Cardiac fibroblast (primary cell): ENCODE measurements at places on chromosomes 13 and 19.

DNA sequence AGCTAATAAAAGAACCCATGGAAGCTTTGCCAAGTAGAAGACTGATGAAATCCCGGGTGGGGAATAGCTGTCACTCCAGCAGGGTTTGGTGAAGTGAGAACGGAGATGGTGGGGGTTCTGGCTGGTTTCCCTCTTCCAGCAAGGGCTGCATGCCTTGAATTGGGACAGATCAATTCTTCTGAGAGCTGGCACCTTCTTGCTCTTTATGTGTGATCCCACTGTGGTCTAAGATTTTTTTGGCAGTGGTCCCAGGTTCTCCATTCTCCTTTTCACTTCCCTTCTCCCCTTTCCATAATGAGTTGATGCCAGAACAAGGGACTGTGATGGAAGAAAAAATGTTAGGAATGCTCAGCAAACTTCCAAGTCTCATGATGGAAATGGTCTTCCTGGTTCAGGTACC, 50.0 kb downstream of the TNFSF11 start:
- DNase-seq: no peak

DNA sequence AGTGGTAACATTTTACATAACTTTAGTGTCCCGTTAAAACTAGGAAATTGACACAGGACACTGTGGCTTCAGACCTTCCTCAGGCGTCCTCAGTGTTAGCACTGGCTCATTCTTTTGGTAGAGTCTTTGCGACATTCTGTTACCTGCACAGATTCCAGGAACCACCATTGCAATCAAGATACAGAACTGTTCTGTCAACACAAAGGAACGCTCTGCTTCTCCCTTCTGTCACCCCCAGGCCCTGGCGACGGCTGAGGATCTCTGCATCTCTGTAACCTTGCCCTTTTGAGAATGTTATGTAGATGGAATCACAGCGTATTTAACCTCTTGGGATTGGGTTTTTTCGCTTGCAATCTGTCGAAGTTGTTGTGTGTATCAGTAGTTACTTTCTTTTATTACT, 22.6 kb downstream of the KDM4B start:
- DNase-seq: no peak

GRCh38 chr13:19581675-19582074, 20.3 kb upstream of the TPTE2 start:
- no peak for DNase-seq

DNA sequence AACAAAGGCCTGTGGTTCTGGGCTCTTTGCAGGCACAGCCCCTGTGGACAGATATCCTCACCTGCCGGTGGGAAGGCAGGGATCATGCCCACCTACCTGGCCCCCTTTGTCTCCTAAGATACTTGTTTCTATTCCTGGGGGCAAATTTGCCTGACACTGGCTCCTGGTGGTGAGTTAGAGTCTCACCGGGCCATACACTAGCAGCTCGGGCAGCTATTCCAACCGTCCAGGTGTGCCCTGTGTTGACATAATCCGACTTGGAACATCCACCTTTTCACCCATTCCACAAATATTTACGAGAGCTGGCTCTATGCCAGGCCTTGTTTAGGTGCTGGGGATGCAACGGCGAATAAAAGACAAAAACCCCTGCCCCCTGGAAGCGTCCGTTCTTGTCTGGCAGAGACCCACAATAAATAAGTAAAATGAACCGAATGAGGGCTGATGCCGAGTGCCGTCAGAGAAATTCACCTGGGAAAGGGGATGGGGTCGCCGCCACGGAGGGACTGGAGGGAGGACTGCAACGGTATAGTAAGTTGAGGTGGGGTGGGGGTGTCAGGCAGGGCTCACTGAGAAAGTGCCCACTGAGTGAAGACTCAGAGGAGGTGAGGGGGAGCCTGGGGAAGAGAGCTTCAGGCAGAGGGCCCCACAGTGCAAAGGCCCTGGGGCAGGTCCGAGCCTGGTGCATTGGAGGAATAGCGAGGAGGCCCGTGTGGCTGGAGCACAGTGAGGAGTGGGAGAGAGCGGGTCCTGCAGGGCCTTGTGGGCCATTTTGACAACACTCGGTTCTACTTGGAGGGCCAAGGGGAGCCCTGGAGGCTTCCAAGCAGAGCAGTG, 43.2 kb upstream of the RANBP3 start:
- no peak for DNase-seq

DNA sequence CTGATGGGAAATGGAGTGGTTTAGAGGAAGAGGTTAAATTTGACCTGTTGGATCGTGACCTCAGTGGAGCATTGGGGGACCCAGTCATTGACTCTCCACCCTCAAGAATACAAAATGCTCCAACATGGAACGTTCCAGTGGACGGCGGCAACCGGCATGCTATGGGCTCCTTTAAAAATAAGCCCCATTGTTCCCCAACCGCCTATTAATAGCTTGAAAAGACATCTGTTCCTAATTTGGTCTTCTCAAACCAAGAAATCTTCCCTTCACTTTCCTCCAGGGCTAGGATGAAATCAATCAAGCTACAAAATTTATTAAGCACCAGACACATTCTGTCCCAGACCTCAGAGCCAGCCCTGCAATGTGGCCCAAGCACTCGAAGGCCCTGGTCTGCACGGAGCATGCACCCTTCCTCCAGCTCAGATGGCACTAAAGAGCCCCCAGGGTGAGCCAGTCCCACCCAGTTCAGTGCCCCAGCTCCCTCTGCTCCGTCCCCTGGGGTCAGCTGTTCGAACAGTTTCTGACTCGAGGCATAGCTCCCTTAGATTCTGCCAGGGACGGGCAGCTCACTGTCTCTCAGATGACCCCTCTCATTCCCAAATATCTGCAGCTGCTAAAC, 22.5 kb upstream of the VSTM2B start:
- no peak for DNase-seq
